GDM1 (cell line): ENCODE measurements at places on chromosomes 13 and 19.

GRCh38 chr13:110354715-110355473, 47.8 kb downstream of the COL4A2 start:
- no peak for DNase-seq

DNA sequence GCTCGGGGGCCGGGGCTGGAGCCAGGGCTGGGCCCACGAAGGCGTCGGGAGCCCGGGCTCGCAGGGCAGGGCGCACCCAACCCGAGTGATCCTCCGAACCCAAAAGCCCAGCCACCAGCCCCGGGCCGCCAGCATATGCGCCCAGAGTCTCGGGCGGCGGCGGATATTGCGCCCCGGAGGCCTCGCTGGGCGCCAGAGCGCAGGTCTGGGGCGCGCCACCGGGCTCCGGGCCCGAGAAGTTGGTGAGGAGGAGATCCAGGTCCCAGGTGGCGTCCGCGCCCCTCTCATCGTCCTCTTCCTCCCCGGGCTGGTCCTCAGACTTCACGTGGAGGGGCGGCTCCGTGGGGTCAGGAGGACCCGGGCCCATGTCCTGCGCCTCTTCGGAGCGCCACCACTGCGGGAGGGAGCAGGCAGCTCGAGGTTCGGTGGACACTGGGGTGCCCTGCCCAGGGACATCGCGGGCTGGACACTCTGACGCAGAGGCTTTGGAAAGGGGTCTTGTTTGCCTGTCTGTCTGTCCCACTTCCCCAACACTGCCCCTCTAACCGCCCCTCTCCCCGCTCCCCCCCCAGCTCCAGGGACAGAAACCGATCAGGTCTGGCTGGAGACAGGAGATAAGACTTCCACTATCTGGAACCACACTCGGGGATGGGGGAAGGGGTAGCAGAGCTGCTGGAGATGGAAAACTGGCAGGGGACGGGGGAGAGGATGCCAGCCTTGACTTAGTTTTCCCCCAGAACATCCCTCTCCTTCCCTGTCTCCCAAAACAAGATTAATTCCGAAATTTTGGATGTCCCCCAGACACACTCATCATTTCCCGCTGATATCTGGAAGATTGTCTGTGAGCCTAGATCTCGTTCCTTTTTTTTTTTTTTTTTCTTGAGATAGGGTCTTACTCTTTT, 1.0 kb downstream of the KLF1 start:
- DNase-seq = no peak

- no peak for DNase-seq
These were observed 28.9 kb downstream of the AP2S1 start for GRCh38 chr19:46821512-46822409.

- DNase-seq = no peak
These were observed 49.6 kb downstream of the ABCC4 start for GRCh38 chr13:95251641-95252040.

- no peak for DNase-seq
These were observed 39.7 kb upstream of the RNF113B start for GRCh38 chr13:98216711-98217285.

DNA sequence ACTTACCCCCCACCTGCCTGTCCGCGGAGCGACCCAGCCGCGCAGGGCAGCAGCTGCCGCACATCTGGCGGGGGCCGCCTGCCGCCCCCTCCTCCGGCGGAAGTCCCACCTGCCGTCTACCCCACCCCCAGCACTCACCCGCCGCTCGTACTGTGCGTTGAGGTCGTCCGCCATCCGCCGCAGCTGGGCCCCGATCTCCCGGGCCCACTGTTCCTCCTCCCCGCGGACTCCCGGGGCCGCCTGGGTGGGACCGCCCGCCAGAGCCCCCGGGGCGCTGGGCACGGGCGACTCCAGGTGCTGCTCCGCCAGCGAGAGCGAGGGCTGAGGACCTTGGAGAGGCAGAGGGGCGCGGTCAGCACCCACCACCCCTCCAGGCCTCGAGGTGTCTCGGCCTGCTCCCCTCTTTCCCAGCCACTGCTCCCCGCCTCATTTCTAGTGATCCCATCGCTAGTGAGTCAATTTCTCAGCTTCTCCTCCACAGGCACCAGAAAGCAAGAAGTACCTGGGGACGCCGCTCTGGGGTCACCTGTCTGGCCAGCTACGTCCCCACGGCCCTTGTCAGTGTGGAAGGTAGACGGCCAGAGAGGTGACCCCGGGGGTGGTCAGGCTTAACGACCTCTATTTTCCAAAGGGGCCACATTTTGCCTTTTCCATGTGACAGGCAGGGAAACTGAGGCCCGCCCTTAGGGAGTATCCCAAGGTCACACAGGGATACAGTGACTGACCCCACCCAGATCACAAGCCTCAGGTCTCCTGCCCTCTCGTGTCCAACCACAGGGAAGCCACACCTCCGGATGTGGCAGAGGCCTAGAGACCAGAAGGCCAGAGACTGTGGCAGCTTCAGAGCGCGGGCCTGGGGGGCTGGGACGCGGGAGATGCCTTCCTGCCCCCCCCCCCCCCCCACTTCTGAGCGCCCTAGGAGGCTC, 4.3 kb downstream of the BBC3 start:
- peak; percentile 58 for DNase-seq

- DNase-seq = no peak
These were observed 18.9 kb upstream of the LRP3 start for GRCh38 chr19:33175156-33175782.

- DNase-seq = no peak
These were observed 267.3 kb downstream of the RFC3 start for GRCh38 chr13:34085204-34085603.

DNA sequence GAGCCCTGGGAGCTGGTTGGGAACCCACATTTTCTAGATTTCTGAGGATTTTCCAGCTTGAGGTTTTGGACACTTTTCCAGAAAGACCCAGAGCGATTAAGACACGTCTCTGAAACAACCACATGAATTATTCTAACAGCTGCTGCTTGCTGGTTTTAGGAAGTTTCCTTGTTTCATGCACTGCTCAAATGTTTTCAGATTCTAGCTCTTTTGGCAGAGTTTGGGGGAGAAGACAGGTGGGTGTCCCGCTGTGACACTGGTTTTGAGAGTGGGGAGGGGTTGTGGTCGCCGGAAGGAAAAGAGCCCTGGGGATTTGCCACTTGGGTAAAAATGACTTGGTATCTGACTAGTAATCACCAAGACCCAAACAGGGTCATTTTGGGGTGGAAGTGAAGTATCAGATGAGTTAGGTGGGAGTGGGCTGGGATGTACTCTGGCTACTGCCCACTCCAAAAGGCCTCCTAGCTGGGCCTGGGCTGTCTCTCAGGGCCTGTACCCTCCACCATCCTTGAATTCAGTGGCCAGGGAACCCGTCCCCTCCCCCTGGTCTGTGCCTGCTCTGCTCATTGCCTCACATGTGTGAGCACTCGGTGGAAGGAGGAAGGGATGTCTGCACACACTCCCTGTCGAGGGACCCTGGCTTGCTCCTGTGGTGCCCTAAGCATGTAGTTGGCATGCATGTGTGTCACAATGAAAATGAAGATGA, 13.2 kb downstream of the GATAD2A start:
- no peak for DNase-seq

GRCh38 chr19:4922530-4923275, 13.4 kb downstream of the UHRF1 start:
- DNase-seq = no peak

- DNase-seq = no peak
These were observed 2.8 kb upstream of the CRYL1 start for GRCh38 chr13:20528452-20528851.

GRCh38 chr13:106996867-106997618, 429.1 kb upstream of the ARGLU1 start:
- DNase-seq = no peak

DNA sequence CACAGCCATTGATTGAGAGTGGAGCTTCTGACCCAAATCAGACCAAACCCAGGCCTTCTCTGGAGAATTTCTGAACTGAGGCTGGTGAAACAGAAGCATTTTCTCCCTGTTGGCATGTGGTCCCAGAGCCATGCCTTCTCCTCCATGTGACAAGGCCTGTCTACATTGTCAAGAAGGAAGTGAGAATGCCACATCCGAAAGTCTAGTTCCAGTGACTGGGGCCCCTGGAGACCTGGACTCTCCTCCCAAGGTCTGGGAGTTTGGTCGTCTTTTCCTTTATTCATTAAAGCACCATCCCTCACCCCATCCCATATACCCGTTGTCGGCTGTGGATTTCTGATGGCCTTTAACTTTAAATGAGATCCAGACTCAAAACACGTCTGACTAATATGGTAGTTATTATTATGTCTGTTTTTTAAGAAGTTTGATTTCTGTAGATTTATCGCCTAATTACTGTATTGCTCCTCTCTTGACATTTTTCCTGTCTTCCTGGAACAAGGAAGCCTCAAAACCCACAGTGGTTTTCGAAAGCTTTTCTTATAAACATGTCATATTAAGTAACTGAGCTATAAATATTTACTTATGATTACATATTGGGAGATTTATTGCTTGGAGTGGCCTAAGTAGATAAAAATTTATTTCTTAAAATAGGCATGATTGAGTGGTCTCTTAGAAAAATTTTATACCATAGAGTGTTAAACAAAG, 128.3 kb upstream of the FRY start:
- DNase-seq = no peak

DNA sequence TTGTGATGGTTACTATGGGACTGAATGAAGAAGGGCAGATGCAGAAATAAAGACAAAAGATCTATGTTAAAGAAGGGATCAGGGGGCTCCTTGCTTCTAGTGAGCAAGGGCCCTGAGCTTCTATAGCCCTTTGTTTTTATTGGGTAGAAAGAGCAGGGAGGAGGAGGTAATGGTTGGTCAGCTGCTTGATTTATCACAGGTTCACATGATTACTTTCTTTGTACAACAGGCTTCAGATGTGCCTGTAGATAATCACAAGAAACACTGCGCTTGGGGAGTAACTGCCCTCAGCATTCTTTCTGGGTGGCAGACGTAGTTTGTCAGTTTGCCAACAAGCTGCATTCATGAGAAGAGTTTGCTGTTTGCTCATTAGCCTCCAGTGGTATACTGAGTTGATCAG, 4.8 kb upstream of the ZNF439 start:
- no peak for DNase-seq

- peak; percentile 37 for DNase-seq
These were observed 220.9 kb downstream of the FOXO1 start for GRCh38 chr13:40445557-40445990.

GRCh38 chr13:102692491-102692826, 2.4 kb downstream of the METTL21C start:
- DNase-seq = no peak

DNA sequence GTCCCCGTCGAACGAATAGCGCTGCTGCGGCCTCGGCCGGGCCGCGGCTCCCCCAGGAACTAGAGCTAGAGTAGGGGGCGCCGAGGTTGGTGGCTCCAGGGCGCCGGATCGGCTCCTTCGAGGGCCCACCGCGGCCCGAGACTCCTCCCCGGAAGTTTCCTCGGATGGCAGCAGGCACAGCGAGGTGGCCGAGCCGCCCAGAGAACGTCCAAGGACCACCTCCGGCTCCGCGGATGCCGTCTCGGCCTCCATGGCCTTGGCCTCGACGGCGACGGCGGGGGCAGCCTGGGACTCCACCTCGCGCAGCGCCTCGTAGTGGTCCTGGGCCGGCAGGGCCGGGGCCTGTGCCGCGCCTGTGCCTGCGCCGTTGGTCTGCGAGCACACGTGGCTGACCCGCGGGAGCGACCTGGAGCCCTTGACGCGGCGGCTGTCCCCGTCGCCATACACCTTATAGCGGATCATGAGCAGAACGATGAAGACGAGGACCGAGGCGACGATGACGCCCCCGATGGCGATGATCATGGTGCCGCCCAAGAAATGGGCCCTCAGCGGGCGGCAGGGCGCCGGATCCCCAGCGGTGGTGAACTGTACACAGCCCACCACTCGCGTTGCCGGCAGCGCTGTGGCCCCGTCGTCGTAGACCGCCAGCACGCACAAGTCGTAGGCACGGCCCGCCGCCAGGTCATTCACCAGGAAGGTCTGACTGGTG, 11.8 kb downstream of the IFNL1 start:
- DNase-seq = no peak

DNA sequence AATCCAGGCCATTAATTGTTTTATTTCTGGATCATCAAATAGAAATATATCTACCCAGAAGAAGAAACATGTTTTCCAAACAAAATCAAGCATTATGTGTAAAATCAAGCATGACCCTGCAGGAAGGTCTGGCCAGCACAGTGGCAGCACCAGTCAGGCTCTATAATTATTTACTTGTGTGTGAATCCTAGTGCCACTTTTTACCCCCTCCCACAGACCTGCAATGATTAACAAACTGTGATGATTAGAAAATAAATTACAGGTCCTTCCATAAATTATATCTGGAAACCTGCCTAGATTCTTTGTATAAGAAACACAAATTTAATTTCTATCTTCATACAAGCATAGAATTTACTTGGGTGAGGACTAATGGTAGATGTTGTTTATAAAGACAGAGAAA, 186.1 kb downstream of the GPC6 start:
- DNase-seq = no peak

DNA sequence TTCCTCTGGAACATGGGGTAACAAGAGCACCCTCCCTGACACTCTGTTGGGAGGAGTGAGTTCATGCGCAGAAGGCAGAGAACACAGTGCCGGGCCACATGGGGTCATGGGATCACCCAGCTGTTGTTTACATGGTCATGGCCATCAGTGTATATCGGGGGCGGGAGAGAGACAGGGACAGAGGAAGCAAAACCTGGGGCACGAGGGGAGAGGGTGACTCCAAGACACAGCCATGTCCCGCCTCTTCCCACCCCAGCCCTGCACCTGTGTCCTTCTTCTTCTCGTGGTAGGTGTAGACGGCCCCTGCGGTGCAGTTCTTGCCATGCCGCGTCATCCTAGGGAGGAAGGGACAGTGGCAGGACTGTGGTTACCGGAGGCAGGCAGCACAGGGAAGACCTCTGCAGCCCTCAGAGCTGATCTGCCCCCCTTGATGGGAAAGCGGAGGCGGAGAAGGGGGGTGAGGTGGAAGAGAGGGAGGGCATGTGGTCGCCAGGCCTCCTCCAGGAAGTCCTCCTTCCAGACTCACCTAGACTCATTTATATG, 19.9 kb downstream of the NOSIP start:
- DNase-seq = no peak

GRCh38 chr19:47700934-47701716, 12.1 kb upstream of the EHD2 start:
- DNase-seq = no peak

- no peak for DNase-seq
These were observed 104.0 kb downstream of the MYCBP2 start for GRCh38 chr13:77222909-77223308.

DNA sequence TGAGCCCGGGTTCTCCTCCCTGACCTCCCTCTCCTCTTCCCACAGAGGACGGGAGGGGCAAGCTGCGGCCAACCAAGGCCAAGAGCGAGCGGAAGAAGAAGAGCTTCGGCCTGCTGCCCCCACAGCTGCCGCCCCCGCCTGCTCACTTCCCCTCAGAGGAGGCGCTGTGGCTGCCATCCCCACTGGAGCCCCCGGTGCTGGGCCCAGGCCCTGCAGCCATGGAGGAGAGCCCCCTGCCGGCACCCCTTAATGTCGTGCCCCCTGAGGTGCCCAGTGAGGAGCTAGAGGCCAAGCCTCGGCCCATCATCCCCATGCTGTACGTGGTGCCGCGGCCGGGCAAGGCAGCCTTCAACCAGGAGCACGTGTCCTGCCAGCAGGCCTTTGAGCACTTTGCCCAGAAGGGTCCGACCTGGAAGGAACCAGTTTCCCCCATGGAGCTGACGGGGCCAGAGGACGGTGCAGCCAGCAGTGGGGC, 162.2 kb downstream of the KDM4B start:
- no peak for DNase-seq
